Progenitor cell of endocrine pancreas (in vitro differentiated cells): ENCODE measurements at places on chromosomes 3 and 15. TPM values are rescaled to one million over a fixed set of nuclear protein-coding genes. Genes with fewer than 3 reads are reported as not detected.

Gene CHRNA5
- 8.0 and 8.1 TPM in 2 replicates for total RNA-seq

Gene LTK
- total RNA-seq, result 0.55 and 1.2 TPM in 2 replicates

Gene C3orf70
- total RNA-seq, result 5.8 and 5.9 TPM in 2 replicates

Gene ARRDC4
- total RNA-seq, result 11.9 and 12.1 TPM in 2 replicates

Gene GOLGA8J
- total RNA-seq, result not detected in 2 replicates

Gene ECE2
- not detected in 2 replicates for total RNA-seq

Gene MINDY2
- total RNA-seq, result 23.1 and 27.1 TPM in 2 replicates

Gene SLC12A6
- total RNA-seq, result 28.7 and 30.9 TPM in 2 replicates

Gene TM4SF1
- 2.1 and 2.3 TPM in 2 replicates for total RNA-seq

Gene PLA2G4D
- total RNA-seq, result not detected in 2 replicates

Gene HIGD1A
- 90.6 and 92.3 TPM in 2 replicates for total RNA-seq

Gene PDZRN3
- 28.7 and 31.0 TPM in 2 replicates for total RNA-seq

Gene MOBP
- total RNA-seq, result not detected in 2 replicates

- no peak for DNase-seq
Observed at GRCh38 chr3:196341137-196341536, 2.9 kb upstream of the TM4SF19 start.

- DNase-seq, result no peak
Observed at GRCh38 chr3:47193871-47194859, 30.3 kb upstream of the SETD2 start.

GRCh38 chr3:94106268-94106667, 43.4 kb downstream of the NSUN3 start:
- DNase-seq, result no peak

DNA sequence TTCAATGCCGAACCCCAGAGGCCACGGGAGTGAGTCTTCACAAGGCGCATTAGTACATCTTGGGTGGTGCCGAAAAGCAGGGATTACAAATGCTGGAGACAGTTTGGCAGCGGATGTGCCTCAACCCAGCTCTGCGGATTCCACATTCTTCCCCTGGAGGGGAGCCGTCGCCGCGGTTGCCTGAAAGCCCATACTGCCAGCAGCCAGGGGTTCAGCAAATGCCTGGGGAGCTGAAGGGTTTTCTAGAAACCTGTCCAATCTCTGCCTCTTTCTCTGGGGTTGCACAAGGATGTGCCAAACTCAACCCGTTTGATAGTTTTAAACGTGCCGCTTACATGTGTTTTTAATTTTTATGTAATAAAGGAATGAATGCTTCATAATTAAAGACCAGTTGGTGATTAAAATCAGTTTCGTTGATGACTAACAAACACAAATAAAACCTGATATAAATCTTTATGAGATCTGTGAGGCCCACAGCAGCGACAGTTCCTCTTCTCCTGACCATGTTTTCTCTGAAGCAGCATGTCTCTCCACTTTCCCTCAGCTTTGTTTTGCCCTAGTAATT, 74.6 kb upstream of the LEKR1 start:
- no peak for DNase-seq

GRCh38 chr3:192408007-192408646, 319.2 kb downstream of the FGF12 start:
- DNase-seq, result peak; percentile 35

GRCh38 chr3:43674345-43675085, 16.2 kb upstream of the ABHD5 start:
- no peak for DNase-seq

GRCh38 chr15:39783244-39783820, 691 bp upstream of the FSIP1 start:
- no peak for DNase-seq

- no peak for DNase-seq
Observed at GRCh38 chr3:24551626-24552025, 57.0 kb upstream of the THRB start.

DNA sequence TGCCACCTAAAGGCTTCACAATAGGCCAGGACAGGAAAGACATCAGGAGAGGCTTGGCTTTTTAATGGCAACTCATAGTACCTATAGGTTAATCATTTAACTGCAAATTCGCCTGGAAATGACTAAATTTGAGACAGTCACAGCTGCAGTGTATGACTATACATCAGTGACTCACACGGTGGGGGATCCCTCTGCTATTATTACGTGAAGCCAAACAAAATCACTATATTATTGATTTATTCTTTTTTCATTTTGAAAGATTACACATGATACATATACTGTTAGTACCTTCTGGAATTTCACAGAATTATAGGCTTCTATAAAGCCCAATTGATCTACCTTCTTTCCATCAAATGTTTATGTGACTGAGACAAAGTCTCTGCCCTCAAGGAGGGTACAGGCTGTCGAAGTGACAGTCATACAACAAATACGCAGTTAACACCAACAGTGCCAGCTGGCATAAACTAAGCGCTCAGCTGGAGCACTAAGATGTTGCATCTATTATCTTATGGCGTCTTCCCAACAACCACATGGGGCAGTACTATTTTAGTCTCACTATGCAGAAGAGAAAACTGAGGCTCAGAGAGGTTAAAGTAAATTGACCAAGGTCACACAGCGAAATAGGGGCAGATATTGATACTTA, 82.0 kb upstream of the LMOD3 start:
- no peak for DNase-seq

DNA sequence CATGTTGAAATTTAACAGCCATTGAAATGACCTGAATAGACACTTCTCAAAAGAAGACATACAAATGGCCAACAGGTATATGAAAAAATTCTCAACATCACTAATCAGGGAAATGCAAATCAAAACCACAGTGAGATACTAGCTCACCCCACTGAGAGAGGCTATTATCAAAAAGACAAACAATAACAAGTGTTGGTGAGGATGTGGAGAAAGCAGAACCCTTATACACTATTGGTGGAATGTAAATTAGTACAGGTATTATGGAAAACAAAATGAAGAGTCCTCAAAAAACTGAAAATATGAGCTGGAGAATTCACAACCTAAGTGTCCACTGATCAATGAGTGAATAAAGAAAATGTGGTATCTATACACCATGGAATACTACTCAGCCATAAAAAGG, 21.5 kb downstream of the THOC7 start:
- no peak for DNase-seq

- no peak for DNase-seq
Observed at GRCh38 chr15:88243895-88244787, 12.4 kb downstream of the NTRK3 start.

DNA sequence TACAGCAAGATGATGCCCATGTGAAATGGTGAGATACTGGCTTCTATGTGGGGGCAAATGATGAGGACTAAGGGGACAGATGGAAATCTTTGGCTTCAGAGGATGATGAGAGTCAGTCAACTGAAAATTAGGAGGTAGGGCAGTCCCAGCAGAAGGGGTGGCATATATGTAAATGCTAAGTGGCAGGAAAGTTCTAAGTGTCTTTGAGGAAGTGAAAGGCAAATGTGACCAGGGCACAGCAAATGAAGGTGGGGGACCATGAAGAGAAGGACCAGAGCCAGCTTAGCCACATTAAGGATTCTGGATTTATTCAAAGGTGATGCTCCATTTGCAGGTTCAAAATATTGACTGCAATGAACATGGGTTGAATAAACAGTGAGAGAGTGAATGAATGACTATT, 29.2 kb upstream of the LIMD1 start:
- DNase-seq, result no peak

DNA sequence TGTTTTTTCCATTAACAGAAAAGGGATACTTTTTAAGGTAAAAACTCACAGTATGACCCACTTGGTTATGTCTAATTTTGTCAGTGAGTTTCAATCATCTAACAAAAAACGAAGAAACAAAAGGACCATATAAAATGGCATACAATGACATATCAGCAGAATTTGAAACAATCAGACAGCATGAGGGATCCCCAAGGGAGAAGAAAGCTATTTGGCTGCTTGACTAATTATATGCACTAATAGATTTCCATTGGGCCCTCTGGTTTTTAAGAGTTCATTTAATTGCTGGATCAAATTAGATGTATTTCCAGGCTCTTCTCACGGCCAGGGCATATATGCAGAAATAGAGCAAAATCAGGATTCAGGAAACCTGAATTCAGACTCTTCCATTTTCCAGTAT, 376.4 kb upstream of the GBE1 start:
- DNase-seq, result no peak

GRCh38 chr15:70447928-70448698, 315.2 kb downstream of the UACA start:
- DNase-seq, result no peak

- DNase-seq, result no peak
Observed at GRCh38 chr15:67413770-67414390, 107.1 kb upstream of the C15orf61 start.

- no peak for DNase-seq
Observed at GRCh38 chr3:188906236-188906635, 265.5 kb upstream of the TPRG1 start.

- no peak for DNase-seq
Observed at GRCh38 chr3:182729903-182730674, 63.2 kb upstream of the ATP11B start.

- DNase-seq, result no peak
Observed at GRCh38 chr3:14133876-14134275, 9.0 kb downstream of the TMEM43 start.

DNA sequence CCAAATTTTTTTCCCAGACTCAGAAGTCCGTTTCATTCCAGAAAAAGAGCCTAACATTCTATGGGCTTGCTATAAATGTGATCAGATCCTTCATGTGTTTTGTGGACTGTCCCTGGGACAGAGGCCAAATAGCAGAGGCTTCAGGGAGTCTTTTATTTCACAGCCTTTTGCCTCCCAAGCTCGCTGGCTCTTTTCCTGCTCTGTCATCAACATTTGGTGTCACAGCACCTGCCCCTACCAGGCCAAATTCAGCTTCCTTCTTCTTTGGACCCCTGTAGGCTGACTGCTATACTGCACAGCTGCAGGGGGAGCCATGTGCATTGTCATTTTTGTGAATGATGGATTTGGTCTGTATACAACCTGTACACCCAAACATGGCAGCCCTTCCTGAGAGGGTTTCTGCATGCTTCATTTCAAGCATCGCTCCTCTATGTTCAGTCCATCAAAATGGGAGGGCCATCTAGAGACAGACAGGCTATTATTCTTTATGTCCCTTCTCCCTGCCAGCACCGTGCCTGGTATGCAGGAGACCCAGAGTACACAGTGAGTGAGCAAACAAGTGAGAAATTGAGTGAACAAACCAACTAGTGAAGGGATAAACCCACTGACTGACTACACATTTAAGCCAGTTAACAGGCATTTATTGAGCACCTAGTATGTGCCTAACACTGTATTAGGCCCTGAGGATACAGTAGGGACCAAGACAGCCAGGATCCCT, 17.9 kb upstream of the RPP14 start:
- no peak for DNase-seq

GRCh38 chr3:4107430-4107829, 195.7 kb upstream of the SETMAR start:
- no peak for DNase-seq

- DNase-seq, result no peak
Observed at GRCh38 chr3:8845641-8846040, 76.2 kb upstream of the OXTR start.

- DNase-seq, result no peak
Observed at GRCh38 chr3:134486577-134487041, 752 bp downstream of the CEP63 start.
